Activated CD4-positive, alpha-beta T cell treated with anti-CD3 and anti-CD28 coated beads, Interleukin-2, amount 50 U/mL, for 1 hour (primary cell): ENCODE measurements at places on chromosomes 11 and 22.

DNA sequence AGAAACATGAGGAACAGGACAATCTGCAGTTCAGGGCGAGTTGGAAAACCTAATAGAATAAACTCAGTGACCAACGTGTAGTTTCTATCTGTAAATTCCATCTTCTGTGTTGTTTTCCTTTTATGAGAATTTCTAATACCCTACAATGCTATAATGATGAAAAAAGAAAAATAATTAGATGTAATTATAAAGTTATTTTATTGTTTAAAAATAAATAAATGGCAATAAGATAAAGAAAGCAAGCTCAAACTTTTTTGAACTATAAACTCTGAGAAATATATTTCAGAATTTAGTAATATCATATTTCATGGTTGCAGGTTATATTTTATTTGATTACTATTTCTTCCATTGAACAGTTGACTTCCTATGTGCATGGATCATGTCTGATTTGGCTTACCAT, at the start of gene OR5I1:
TSS of gene OR5I1 (minus strand) at position 101 of the 400 bp plus-strand sequence. CDS start at position 101, 0 bp downstream.
- no peak for DNase-seq

DNA sequence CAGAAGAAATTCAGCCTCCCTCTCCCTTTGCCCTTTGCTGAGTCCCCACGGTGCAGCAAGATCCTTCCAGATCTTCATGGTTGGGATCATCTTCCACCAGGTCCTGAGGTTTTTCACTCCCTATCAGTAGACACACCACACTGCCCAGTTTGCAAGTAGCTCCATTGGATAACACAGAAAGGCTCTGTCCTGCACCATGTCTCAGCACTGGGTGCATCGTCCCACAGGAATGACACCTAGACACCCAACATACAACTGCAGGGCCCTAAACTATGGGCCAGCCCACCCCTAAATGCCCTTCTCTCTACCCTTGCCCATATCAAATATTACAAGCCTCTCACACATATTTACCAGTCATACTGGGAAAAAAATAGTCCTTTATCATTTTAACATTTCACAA, 9.4 kb downstream of the KLHL22 start:
- DNase-seq: no peak

DNA sequence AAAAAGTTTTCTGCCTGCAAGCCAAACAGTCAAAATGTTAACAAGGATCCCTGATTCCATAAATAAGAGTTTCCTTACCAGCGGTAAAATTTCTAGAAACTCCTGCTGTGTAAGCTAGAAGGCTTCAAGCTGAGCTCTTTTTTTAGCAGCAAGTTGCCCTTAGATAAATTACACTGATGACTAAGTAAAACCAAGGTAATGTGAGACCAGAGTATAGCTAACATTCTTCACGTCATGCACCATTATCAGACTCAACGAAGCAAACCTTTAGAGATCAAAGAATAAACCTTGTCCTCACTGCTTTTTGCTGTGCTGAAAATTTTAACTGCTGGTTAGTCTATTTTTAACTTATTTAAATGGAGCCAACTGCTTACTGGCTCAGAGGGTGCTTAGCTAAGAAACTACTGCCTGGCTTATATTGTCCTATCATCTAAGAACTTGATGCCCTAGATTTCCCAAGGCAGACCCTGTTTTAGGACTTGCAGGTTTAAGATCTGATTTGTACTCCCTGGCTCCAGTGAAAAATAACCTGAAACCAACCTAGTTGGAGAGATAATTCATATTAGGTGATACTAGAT, 900.7 kb downstream of the JRKL start:
- DNase-seq: no peak

- DNase-seq: no peak
Observed at GRCh38 chr11:77053217-77054015, 13.4 kb upstream of the CAPN5 start.

DNA sequence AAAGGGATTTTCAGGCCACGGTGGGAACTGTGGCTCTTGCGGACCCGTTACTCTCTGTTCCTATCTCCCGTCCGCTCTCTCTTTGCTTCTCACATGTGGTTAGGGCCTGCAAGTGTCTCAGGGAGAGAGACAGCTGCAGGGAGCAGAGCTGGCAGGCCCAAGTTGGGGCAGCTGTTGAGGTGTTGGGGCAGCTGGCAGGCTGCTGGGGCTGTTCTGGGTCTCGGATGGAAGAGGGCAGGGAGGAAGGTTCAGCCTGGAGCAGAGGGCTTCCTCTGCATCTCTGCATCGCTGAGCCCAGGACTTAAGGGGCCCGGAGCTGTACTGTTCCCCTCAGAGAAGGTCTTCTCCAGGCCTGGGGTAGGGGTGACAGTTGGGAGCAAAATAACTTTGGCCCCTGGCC, 2.6 kb upstream of the CNIH2 start:
- DNase-seq: no peak

DNA sequence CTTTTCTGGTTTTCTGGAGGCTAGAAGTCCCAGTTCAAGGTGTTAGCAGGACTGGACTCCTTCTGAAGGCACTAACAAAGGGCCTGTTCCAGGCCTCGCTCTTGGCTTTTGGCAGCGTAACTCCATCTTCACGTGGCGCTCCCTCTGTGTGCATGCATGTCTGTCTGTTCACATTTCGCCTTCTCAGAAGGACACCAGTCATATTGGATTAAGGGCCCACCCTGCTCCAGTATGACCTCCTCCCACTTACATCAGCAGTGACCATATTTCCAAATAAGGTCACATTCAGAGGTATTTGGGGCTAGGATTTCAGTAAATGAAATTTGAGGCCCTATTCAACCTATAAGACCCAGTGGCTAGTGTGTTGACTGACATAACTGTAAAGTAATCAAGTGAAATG, 20.0 kb downstream of the APLP2 start:
- no peak for DNase-seq

GRCh38 chr11:35496416-35496815, 29.0 kb downstream of the PAMR1 start:
- no peak for DNase-seq

- DNase-seq: no peak
Observed at GRCh38 chr22:48782326-48782725, 1045.3 kb downstream of the BRD1 start.

DNA sequence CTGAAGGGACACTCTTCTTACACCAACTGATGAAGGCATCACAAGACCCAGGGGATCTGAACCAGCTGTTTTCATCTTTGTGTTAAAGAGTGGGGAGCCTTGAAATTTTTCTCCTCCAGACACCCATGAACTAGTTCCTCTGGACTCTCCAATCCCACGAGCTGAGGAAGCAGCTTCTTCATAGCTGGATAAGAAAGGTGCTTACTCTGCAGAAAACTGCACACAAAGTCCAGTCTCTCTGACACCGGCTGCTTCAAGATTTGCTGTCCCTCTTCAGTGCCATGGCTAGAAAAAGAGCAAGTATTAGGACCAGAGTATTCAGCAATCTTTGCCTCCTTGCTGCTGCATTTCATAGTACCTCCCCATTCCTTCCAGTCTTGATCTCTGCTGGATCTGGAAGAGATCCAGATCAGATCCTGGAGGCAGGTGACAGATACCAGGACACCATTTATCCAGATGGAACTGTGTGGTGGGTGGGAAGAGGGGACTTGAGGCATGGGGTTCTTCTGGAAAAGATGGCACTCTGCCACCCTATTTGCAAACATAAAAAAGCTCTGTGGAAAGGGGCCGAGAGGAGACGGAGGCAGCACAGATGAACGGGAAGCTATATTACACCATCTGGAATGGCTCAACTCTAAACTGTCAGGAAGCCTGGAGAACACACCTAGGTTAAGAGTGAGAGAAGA, 25.5 kb downstream of the IL18BP start:
- no peak for DNase-seq

DNA sequence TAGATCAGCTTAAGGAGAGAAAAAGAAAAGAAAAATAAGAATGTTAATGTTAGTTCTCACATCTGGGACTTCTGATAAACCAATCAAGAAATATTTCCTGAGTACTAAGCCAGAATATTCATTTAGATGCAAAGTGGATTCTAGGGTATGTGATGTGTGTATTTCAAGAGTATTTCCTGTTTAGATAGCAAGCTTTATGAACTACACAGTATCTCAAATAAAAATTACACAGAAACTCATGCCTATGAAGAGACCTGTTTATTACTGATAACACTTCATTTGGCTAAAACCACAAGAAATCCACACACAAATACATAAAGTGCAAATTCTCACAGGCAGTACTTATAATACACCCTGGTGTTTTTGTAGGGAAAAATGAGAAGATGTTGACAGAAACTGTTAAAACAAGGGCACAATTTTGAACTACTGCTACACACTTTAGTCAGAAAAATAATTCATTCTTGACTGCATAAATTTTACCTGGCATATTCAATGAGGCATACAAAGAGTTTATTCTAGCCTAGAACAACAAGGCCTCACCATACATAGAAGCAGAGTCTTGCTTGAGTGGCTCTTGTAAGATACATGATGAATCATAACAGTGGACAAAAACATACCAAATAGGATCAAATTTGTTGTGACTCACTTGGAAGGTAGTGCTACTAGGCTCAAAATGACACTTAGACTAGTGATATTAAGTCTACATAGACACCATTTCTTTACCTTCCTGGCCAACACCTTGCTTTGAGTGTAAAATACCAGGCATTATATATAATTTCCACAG, 18.8 kb upstream of the P4HA3 start:
- no peak for DNase-seq

GRCh38 chr11:79179087-79179486, 261.7 kb downstream of the TENM4 start:
- no peak for DNase-seq

DNA sequence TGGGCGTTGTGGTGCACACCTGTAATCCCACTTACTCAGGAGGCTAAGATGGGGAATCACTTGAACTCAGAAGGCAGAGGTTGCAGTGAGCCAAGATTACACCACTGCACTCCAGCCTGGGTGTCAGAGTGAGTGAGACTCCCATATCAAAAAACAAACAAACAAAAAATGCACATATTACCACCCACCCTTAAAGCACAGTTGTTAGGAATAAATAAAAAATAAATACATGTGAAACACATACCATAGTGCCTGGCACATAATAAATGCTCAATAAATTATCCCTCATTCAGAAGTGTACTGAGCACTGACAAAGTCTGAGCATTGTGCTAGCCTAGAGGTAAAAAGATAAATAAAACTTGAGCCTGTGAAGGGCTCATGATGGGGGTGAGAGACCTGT, 9.0 kb upstream of the JAML start:
- no peak for DNase-seq

GRCh38 chr11:61082931-61083531, 19.3 kb upstream of the CD5 start:
- DNase-seq: no peak

- no peak for DNase-seq
Observed at GRCh38 chr11:29734287-29734686, 282.5 kb downstream of the KCNA4 start.

- no peak for DNase-seq
Observed at GRCh38 chr11:113016905-113017304, 55.7 kb downstream of the NCAM1 start.

DNA sequence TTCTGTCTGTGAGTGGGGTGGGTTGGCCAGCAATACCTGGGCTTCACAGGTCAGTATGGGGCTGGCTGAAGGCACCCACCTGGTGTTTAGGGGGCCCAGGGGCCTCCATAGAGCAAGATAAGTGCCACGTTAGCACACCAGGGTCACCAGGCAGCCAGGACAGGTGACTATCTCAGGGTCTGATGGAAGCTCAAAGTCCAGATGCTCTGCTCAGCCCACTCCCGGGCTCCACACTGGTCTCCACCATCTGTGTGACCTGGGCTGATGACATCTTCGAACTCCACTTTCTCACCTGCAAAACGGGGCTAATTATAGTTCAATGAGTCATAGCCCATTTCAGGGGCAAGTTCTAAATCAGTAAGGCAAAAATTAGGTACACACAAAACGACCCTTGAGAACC, 39.4 kb upstream of the PRDM11 start:
- DNase-seq: no peak

- DNase-seq: no peak
Observed at GRCh38 chr11:84256618-84257017, 970.5 kb upstream of the CCDC90B start.

- no peak for DNase-seq
Observed at GRCh38 chr11:117885777-117886176, 9.3 kb upstream of the FXYD6 start.

- no peak for DNase-seq
Observed at GRCh38 chr22:30393322-30393680, 3.5 kb upstream of the SEC14L2 start.

- DNase-seq: no peak
Observed at GRCh38 chr11:28836285-28837081, 728.3 kb downstream of the METTL15 start.
